ENCODE measurements at places on chromosomes 5 and 9.

- DNase-seq, result no peak
Observed at GRCh38 chr9:37897665-37898064, 6.3 kb downstream of the SLC25A51 start.

DNA sequence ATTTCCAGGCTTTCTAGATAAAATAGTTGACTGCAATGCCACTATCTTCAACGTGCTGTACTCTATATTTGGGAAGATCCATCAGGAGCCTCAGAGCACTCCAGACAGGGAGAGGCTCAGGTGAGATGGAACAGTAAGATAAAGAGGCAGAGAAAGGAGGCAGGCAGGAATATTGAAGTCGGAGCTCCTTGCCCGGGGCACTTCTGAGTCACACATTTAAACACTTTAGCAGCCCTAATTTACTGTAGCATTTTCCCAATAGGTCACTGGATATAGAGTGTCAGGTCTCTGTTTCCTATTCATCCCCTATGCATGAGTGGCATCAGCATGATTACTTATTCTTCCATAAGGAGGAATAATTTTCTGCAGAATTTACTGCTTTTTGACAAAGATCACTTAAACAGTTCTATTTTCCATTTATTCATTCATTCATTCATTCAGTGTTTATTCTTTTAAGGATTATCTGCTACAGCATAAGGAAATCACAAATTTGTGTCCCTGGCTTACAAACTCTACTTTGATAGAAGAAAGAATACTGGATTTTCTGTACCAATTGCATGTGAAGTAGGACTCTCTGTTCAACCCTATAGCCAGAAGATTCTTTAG is 170.7 kb downstream of the MAPKAP1 start:
- no peak for DNase-seq

GRCh38 chr9:106529616-106530015 is 333.4 kb upstream of the ZNF462 start:
- no peak for DNase-seq

DNA sequence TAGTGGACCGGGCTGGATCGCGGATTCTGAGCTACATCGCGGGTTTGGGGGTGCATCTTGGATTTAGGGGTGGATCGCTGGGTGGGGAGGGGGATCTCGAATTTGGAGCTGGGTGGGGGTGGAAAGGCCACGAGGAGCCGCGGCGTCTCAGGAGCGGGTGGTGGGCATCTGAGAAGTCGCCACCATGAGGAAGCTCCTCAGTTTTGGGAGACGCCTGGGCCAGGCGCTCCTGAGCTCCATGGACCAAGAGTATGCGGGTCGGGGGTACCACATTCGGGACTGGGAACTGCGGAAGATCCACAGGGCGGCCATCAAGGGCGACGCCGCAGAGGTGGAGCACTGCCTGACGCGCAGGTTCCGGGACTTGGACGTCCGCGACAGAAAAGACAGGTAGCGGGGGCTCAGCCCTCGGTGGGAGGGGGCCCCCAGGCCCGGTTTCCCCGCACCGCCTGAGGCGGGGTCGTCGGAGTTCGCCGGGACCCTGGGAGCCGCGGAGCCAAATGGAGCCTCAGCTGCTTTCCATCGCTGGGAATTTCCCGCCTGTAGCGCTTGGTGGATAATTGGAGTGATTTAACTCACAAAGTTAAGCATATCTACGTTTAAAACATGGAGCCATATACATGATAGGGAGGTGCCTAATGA is 376 bp downstream of the ANKRD18B start:
- DNase-seq, result no peak

DNA sequence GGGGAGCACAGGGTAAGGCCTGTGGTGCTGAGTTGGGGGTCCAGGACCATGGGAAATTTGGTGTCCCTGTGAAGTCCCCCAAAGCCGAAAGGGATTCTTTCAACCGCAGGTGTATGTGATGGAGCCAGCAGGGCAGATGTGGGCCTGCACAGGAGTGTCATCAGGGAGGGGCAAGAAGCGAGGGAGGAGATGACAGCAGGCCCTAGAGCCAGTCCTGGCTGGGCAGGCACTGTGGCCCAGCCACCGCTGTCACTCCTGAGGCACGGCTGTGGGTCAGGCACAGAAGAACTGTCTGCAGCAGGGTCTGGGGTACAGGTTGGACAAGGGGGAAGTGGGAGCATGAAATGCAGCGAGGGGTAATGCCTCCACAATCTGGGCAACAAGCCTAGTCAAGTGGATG is 4.8 kb downstream of the HK3 start:
- DNase-seq, result no peak

DNA sequence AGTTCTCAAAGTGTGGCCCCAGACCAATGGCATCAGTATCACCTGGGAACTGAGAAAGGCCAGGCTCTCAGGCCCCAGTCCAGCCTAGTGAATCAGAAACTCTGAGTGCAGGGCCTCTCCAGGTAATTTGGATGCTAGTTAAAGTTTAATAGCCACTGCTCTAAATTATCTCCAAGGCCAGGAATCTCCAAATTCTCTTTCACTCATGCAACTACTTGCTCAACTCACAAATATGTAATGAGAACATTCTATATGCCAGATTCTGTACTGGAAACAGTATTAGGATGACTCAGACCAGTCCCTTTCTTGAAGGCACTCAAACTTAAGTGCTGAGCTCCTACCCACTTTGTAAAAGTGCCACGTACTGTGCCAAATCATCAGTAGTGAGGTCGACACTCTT is 84.6 kb downstream of the PAPPA start:
- DNase-seq, result no peak

DNA sequence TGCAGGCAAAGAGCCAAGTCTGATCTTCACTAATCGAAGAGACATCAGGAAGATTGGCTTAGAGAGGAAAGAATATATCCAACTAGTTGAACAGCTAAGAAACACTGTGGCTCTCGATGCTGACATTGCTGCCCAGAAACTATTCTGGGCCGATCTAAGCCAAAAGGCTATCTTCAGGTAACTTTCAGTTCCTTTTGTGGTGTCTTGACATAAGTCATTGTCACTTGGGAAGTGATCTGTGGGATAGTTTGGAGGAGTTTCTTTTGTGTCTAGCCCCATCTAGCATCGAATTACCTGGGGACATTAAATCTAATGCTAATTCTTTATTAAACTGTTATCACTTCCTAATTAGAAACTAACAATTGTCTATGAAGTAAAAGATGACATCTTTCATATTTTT is 24.0 kb downstream of the VLDLR start:
- DNase-seq, result no peak

- no peak for DNase-seq
Observed at GRCh38 chr5:146533882-146534281, 17.9 kb upstream of the GPR151 start.

DNA sequence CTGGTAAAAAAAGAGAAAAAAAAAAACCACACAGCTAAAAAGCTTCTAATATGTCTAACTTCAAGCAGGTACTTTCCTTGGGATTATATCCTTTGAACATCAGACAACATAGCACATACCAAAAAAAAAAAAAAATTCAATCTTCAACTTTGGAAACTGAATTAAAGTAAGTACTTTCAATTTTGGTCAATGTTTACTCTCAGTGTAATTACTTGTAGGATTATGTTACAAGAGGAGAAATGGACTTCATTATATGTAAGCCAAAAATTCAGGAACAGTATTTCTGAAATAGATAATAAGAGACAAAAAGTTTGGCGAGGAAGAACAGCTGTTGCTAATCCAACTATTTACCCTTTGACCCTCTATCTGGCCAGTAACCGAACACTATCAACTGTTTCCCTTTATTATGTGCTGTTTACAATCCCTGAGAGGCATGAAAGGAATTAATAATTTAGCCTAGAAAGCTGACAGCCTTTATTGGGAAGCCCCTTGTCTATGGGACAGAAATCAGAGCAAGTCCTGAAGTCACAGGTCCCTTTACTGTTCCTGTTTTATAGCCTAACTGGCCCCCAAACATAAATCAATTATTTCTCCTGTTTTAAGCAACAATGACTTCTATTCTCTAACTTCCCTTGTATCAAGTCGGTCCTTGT is 46.6 kb downstream of the NR6A1 start:
- DNase-seq, result no peak

- DNase-seq, result no peak
Observed at GRCh38 chr9:2335260-2335659, 286.3 kb upstream of the VLDLR start.

DNA sequence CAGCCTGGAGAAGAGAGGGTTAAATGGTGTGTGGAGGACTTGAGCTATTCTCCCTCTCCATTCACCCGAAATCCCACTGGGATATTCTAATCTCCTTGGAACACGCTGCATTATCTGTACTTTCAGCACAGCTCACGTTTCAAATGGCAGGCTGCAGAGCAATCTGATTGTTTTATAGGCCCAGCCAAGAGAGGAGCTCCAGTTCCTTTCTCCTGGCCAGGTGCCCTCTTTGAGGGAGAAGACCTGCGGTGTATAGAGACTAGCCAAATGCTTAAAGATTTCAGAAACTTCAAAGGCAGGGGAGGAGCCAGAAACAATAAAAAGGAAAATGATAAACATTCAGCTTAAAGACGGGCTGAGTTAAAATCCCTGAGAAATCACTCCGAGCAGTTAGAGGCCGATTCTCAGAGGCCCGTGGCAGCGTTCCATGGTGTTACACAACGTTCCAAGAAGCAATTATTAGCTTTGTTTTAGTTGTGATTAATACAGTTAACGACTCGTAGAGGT is 564.0 kb upstream of the KLF4 start:
- no peak for DNase-seq

DNA sequence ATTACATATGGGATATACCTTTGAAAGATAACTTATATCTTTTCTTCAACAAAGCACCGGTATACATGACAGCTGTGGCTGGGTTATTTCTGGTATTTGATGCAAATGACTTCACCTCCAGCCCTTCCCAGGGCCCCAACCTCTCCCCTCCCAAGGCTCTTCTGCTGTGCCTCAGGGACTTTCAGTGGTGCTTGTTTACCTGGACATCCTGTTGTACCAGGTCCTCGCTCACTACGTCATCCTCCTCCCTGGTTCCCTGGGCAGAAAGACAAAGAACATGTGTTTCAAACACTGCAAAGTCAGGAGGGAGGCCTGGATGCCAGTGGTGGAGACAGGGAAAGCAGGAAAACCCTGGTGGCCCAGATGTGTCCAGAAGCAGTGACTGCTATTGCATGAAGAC is 23.4 kb downstream of the ANXA6 start:
- no peak for DNase-seq

GRCh38 chr9:93117924-93118862 is 15.9 kb downstream of the NINJ1 start:
- no peak for DNase-seq

- no peak for DNase-seq
Observed at GRCh38 chr5:150641824-150642566, 1.5 kb downstream of the SYNPO start.

GRCh38 chr5:157444224-157444623 is 15.8 kb upstream of the NIPAL4 start:
- no peak for DNase-seq

DNA sequence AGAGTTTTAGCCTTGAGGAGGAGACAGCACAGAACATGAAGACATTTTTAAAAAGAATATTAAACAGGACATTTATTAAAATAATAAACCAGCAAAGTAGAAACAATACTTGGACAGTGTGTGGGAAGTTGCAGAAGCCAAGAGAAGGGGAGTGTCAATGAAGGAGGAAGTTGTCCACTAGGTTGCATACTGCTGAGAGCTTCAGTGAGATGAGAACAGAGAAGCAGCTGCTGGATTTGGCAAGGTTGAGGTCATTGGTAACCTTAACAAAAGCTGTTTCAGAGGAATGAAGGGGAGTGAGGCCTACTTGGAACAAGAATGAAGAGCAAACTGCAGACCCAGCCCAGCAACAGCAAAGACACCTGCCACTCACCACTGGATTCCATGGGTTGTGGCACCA is 11.4 kb downstream of the BHMT start:
- no peak for DNase-seq

DNA sequence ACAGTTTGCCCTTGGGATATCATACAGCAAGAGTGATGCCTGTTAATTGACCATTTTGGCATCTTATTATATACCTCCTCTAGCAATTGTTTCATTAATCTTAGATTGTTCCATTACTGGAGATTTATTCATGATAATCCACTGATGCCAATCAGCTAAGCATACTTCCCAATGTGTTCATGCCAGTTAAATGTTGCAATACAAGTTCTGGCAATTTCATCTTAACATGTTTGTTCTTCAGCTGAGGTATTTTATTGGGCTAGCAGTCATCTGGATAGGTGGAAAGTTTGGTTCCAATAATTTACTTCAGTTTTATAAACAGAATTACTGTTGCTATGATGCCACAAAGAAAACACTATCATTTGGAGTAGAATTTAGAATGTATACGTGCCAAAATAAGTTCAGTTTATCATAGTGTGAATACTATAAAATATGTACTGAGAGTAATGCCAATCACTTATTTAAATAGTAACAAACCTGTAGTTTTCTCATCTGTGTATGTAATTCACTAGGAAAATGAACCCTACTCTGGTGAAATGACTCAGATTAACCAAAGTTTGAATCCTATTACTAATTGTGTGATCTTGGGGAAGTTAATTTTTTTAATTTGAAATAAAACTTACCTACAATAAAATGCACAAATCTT is 27.9 kb upstream of the IL31RA start:
- no peak for DNase-seq

GRCh38 chr5:65769539-65769938 is 47.5 kb downstream of the NLN start:
- no peak for DNase-seq

DNA sequence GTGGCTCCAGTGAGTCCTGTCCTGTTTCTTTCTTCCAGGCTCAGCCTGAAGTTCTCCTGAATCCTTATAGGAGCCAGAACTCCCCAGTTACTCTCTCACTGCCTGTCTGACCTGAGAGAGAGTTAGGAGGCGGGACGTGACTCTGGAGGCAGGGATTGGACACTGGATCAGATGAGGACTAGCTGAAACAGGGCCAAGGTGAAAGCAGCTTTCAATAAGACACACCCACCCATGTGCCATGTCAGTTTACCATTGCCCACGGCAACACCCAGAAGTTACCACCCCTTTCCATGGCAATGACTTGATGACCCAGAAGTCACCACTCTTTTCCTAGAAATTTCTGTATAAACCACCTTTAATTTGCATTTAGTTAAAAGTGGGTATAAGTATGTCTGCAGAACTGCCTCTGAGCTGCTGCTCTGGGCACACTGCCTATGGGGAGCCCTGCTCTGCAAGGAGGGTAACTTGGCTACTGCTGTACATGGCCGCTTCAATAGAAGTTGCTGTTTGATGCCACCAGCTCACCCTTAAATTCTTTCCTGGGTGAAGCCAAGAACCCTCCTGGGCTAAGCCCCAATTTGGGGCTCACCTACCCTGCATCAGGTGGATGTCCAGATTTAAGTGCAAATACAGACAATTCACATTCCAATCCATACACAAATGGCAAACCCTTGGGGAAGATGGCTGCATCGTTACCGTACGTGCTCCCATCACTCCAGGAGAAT is 13.7 kb downstream of the FCN2 start:
- DNase-seq, result no peak

- no peak for DNase-seq
Observed at GRCh38 chr5:96752341-96753016, 55.3 kb downstream of the ERAP1 start.

GRCh38 chr5:166909040-166909439 is 1382.4 kb upstream of the WWC1 start:
- no peak for DNase-seq
